ENCODE measurements at places on chromosomes 16 and 17.

DNA sequence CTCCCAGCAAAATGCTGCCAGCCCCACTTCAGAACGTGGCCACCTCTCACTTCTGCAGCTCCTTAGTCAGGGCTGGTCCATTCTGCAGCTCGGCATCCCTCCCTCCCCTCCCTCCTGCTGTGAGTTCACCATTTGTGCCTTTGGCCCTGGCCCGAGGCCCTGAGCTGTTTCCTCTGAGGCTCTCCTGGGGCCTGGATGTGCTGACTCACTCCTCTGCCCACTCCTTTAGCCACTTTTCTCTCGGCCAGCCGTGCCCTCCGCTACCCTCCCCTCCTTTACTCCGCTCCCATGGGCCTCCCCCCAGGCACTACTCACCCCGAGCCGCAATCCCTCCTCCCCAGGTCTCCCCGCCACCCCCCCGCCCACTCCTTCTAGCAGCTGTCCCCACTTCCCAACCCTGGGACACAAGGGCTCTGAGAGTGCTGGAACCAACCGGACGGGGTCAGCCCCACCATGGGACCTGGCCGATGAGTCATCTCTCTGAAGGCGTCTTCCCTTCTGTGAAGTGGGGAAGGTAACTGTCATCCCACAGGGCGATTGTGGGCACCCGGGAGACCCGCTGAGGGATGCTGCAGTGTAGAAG is 11.5 kb downstream of the KCNG4 start:
- no peak for DNase-seq

DNA sequence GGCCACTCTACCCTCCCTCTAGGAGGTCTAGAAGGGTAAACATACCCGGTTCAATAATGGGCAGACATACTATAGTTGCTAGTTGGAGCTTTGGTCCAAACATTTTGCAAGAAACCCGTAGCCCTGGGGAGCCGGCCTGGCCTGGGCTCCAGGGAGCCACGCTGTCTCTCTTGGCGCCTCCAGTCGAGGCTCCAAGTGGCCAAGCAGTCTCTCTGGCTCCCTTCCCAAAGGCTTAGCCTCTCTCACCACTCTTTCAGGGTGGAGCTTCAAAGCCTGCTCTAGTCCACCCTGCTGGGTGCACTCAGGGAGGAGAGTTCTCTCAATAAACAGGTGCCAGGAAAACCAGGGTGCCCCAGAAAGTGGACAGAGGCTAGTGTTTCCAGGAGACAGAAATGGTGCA is 32.2 kb downstream of the RCVRN start:
- DNase-seq = no peak

- no peak for DNase-seq
These were observed 61.7 kb downstream of the KCNJ2 start for GRCh38 chr17:70230850-70231640.

GRCh38 chr16:66408163-66409048 is 18.7 kb upstream of the BEAN1 start:
- DNase-seq = no peak

GRCh38 chr16:7027401-7027800 is 305.2 kb upstream of the RBFOX1 start:
- DNase-seq = no peak

DNA sequence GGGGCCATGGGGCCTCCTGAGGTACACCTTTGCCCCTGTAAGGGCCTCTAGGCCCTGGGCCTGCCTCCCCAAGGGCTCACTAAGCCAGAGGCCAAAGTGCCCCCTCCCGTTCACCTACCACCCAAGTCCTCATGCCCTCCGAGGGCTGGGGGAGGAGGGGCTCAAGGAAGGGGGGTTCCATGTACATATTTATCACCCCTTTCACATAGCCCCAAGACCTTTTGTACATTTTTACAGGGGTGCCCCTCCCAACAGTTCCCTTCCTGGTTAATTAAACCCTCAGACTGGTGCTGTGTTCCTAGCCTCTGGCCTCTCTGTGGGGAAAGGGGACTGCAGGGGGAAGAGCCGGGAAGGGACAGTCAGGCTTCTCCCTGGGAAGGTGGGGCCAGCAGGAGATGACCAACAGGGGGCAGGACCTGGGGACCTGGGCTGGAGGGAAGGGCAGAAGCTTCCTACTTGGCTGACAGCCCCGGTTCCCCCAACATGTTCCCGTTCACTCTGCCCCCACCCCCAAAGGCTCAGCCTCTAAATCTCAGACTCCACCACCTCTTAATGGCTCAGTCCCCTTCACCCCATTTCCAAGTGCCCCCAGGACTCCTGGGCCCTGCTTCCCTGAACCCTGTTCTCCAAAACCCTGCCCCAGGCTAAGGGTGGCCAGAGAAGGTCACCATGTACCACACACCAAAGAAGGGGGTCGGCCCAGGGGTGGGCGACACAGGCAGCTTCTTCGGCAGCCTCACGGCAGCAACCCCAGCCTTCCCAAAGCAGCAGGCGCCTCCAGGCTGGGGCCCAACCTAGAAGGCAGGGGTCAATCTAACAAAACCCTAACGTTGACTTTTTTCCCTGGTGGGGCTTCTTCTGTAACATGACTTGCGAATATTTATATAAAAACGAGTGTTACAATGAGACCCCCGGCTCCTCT is 11.9 kb downstream of the FBRS start:
- no peak for DNase-seq

DNA sequence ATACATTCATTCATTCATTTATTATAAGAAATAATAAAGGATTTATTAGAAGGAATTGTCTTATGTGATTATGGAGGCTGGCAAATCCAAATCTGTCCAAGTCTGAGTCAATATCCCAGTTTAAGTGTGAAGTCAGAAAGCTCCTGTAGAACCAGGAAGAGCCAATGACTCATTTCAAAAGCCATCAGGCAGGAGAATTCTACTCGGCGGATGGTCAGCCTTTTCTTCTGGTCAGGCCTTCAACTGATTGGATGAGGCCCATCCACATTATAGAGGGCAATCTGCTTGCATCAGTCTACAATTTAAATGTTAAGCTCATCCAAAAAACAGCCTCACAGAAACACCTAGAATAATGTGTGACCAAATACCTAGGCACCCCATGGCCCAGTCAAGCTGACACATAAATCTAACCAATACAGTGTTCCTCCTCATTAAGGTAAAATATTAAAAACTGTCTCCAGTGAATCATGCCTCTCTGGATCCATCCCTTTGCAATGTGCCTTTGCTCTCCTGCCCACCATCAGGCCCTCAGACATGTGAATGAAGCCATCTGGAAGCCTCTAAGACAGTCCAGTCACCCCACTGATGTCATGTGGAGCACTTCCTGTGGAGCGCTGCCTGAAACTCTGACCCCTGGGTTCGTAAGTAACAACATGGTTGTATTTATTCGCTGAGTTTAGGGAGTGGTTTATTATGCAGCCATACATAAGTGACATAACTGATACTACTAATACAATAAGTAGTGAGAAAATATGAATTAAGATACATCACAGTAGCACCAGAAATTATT is 69.2 kb upstream of the WSB1 start:
- no peak for DNase-seq

- DNase-seq = no peak
These were observed 28.8 kb downstream of the TMEM92 start for GRCh38 chr17:50303051-50303450.

- no peak for DNase-seq
These were observed 70.5 kb upstream of the CHMP6 start for GRCh38 chr17:80921159-80921558.

GRCh38 chr16:13351601-13352217 is 450.3 kb downstream of the SHISA9 start:
- DNase-seq = no peak
